ENCODE measurements at places on chromosomes 6 and 20. TPM values are rescaled to one million over a fixed set of nuclear protein-coding genes. Genes with fewer than 3 reads are reported as not detected.

Gene RSPO4
- not detected for total RNA-seq

DNA sequence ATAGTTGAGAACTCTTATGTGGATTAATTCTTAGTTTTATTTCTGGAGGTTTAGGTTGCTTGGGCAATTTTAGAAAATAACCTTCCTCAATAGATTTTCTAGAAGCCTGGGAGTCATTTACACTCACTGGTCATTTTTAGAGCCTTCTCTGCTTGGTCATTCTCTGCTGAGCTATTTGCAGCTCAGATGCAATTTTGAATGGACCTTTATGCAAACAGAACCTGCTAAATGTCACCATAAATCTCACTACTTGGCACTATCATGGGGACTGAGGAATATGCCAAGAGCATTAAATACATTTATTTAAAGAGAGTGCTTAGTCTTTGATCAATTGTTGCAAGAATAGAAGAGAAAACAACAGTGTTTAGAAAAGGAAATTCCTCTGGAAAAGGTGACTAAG lies 154.0 kb downstream of the CLVS2 start:
- DNase-seq = no peak

Gene ZNF311
- total RNA-seq = 1.2 TPM

DNA sequence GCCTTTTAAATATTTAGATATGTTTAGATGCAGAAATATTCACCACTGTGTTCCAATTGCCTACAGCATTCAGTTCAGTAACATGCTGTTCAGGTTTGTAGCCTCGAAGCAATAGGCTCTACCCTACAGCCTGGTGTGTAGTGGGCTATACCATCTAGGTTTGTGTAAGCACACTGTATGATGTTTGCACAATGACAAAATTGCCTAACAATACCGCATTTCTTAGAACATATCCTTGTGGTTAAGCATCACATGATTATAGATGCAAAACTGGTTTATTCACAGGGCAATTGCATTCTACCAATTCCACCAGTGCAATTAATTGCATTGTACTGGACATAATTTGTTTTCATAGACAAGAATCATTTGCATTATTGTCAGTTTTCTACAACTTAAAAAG lies 7.9 kb upstream of the SLC22A16 start:
- peak; percentile 12 for DNase-seq

GRCh38 chr6:165891320-165891719 lies 228.3 kb upstream of the PDE10A start:
- DNase-seq = no peak

GRCh38 chr20:41786158-41786557 lies 168.0 kb upstream of the CHD6 start:
- no peak for DNase-seq

Gene FOXC1
- 13.9 TPM for total RNA-seq

Gene ZNF391
- total RNA-seq = 0.03 TPM

- peak; percentile 4 for DNase-seq
Observed at GRCh38 chr6:118080547-118080946, 173.5 kb downstream of the SLC35F1 start.

DNA sequence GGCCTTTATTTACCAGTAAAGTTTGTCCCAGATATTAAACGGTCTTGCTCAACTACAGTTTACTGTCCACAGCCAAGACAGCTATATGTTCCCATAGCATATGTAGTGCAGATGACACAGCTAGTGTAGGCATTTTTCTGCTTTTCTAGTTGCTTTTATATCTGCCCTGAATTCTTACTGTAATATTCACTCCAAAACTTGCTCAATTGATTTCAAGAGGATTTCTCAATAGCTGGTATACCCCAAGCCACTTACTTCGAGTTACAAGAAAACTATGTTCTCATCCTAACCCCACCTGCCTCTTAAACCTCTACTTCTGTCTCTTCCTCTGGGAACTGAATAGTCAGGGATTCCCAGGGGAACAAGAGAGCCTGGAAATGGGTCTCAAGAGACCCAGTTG lies 18.9 kb upstream of the ROS1 start:
- no peak for DNase-seq

Gene CCR6
- total RNA-seq = 0.05 TPM

Gene TUBB2A
- total RNA-seq = 73.0 TPM

DNA sequence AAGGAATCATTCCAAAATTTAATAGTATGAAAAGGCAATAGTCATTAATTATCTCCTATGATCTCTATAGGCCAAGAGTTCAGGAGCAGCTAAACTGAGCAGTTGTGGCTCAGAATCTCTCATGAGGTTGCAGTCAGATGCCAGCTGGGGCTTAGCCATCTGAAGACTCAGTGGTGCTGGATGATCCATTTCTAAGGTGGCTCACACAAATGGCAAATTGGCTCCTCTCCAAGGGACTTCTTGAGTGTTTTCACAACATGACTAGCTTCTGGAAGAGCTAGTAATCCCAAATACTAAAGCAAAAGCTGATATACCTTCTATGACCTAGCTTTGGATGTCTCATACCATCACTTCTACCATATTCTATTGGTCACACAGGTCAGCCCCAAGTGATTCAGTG lies 104.2 kb downstream of the HAO1 start:
- DNase-seq = no peak

Gene LINC00237
- not detected for total RNA-seq

DNA sequence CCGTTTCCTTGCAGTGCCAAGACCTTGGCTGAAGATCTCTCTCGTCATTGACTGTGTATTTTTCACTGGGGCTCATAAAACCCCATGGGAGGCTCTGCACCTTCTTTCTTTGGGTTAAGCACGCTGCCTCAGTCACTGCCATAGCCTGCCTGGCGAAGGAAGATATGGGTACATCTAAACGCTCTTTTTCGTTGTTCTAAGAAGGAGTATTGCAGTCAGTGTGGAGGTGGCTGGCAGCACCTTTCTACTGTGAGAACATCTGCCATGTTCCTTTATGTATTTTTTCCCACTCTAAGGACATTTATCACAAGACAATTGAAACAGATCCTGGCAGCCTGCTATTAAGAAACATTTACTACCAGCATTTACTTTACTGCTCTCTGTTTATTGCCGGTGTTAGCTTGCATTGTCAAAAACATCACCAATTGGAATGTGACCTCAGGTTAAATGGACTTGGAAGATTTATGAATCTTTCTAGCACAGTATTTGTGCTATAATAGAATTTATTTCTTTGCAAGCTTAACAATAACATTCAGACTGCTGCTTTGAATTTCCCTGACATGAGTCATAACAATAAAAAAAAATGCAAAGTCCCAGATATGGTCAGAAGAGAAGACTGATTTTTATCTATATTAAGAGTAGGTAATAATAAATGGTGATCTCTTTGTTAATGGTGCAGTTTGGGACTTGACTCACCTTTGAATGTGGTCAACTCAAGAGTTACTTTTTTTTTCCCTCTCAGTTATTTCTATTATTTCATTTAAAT lies 62.2 kb upstream of the CLDN20 start:
- peak; percentile 68 for DNase-seq

GRCh38 chr20:3121955-3122610 lies 37.6 kb upstream of the AVP start:
- no peak for DNase-seq

Gene PLCB4
- total RNA-seq = 0.21 TPM

Data from HT-29 (cell line).